ENCODE measurements at places on chromosomes 4 and X.

DNA sequence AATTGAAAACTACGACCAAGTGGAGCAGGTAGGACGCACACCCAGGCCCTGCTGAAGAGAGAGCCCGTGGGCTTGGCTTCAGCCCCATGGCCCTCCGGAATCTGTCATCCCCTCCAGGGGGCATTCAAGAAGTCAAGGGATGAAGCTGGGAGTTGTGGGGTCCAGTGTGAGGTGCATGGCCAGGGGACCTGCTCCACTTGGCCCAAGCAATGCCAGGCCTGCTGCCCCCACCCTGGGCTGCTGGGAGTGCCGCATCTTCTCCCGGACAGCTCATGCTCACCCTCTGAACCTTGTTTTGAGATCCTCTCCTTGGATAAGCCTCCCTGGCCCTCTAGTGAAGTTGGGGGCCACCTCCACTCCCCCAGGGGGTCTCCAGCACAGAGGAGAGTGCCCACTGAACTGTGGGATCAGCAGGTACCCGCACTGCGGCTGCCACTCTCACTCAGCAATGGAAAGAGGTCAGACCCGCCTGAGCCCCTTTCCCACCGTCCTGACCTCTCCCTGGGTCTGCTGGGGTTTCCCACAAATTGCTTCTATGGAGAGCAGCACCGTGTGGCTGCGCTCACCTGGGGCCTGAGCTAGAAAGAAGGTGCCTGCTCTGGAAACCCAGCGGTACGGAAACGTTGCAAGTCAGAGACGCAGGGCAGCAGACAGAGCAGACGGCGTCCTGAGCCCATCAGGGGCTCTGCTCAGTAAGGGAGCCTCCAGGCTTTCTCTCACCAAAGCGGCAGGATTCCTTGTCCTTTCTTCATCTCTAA lies 5.0 kb upstream of the ABLIM2 start:
- DNase-seq = no peak

DNA sequence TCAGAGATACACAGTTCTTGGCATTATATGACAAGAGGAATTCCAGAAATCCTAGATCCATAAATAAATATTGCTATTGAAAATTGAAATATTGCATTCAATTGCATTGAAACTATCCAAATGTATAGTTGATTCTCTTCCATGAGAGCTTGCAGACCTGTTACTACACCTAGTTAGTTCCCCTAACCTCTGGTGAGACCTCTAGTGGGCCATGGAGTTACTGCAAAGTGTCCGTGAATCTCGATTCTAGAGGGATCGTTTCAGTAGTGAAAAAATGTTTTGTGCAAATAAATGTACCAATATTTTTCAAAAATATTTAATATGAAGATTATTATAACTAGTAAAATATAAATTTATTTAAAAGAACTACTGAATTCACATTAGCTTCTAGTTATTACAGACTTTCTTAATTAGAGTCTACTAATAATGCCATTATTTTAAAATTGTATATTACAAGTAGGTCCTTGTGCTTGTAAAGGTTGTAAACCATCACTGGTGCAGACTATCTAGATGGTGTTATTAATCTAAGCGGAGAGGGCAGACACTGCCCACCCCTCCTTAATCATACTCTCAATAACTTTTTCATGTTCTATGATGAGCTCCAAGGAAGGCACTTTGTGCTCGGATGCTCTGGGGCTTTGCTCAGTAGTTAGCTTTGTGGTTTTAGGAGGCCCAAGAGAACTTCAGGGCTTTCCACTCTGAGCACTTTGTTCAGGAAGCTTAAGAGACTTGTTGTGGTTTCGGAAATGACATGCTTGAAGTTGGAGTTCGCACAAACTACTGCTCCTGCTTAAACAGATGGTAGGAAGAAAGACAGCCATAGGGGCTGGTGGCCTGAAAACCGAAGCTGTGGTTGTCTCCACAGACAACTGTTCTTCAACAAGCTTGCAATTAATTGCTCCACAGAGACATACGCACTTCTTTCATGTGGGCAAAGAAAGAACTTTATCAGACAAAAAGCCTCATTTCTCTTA lies 42.8 kb downstream of the IL21 start:
- no peak for DNase-seq

GRCh38 chrX:71938371-71938770 lies 27.7 kb downstream of the NHSL2 start:
- no peak for DNase-seq

DNA sequence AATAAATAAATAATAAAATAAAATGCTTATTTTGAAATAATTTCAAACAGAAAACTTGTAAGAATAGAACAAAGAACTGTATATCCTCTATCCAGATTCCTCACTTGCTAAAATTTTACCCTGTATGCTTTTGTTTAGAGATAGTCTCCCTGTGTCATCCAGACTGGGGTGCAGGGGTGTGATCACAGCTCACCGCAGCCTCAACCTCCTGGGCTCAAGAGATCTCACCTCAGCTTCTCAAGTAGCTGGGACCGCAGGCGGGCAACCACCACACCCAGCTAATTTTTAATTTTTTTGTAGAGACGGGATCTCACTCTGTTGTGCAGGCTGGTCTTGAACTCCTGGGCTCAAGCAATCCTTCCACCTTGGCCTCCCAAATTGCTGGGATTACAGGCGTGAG lies 17.5 kb upstream of the ARAF start:
- no peak for DNase-seq

- no peak for DNase-seq
Measured at GRCh38 chrX:68424719-68425118, 8.6 kb downstream of the OPHN1 start.

- DNase-seq = no peak
Measured at GRCh38 chr4:114225436-114225835, 246.0 kb upstream of the ARSJ start.

DNA sequence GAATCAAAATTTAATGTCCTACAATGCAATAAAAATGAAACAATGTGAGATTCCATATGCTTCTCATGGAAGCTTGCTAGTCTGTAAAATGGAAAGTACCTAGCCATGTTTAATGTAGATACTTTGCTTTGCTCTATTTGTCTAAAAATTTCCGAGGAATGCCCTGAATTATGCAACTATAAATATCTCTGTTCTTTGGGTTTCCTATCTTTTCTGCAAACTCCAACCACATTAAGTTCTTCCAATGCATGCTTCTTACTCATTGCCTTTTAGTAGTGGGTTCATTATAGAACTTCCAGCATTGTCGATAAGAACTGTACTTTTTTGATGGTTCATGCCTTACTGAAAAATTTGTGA lies 178.3 kb downstream of the RASL11B start:
- DNase-seq = no peak

GRCh38 chr4:26611885-26612284 lies 28.0 kb downstream of the TBC1D19 start:
- DNase-seq = no peak

DNA sequence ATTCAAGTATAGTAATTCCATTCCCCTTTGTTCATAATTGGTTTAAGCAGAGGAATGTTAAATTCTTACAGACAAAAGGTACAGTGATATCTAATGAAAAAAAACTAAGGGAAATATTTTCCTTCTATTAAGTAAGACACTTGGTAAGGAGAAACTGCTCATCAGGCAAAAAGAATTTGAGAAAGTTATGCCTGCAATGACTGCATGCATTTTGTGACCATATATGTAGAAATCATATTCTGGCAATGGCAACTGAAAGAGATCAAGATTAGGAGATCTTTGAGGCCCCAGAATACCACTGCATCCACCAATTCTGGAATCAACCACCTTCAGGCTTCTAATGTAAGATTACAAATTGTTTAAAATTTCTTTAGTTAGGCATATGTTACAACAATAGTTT lies 364.8 kb downstream of the PCDH10 start:
- no peak for DNase-seq

DNA sequence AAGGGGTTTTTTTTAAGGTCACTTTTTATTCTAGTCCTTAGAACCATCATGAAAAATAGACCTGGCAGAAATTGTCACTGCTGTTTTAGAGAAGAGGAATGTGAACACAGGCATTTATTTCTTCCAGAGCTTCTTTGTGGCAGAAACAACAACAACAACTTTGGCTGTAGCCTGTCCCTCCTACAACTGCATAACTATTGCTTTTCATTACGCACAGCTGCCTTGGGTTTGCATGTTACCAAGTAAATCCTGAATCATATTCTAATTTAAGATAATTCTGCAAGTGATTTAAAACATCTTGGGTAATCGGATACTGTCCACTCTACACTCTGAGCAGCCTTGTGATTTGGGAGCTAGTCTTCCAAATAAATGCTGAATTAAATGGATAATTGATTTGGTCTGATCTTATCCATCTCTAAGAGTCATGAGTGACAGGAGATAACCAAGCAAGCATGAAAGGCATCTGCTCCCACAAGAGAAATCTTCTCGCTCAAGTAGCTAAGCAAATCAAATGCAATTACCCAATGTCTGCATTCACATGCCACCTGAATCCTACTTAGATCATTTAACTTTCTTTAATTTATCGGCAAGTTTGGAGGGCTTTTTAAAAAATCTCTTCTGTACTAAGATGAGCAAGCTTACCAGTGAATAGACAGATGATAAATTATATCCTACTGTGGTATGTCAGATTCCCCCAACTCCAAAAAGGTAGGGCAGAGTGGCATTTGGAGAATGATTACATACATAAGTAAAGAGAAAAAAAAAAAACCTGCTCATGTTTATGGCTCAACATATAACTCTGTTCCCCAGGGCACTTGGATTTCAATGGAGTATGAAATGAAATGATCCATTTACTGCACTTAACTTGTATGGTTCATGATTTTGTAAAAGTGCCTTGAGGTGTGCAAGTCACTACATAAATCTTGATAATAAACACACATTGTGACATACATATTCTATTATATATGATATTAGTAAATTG lies 73.6 kb downstream of the EGF start:
- no peak for DNase-seq

GRCh38 chr4:171340258-171340657 lies 472.9 kb upstream of the GALNTL6 start:
- no peak for DNase-seq

DNA sequence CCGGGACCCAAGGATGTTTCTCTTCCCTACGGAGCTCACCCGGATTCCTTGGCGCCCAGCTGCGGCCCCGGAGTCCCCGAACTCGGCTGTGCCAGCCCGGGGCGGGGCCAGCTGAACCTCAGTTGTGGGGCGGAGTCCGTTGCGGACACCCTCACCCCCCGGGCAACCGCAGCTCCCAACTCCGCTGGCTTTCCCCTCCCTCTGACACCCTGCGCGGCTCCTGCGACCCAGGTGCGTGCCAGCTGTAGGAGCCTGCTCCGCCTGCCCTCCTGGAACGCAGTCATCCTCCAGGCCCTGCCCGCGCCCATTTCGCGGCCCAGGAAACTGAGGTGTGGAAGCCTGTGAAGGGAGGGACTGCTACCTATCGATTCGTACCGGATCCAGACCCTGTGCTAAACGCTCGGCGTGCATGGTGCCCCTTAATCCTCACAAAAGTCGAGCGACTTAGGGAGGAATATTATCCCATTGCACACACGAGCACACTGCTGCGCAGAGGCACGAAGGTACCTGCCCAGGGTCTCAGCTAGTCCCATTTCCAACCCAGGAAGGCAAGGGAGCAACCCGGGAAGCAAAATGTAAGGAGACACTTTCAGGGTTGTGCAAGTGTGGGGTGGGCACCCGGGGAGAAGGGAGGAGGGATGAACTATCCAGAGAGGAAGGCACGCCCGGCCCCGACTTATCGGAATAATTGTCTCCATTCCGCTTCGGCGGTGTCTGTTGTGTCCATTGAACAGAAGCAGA lies 12.3 kb downstream of the MSX1 start:
- no peak for DNase-seq

DNA sequence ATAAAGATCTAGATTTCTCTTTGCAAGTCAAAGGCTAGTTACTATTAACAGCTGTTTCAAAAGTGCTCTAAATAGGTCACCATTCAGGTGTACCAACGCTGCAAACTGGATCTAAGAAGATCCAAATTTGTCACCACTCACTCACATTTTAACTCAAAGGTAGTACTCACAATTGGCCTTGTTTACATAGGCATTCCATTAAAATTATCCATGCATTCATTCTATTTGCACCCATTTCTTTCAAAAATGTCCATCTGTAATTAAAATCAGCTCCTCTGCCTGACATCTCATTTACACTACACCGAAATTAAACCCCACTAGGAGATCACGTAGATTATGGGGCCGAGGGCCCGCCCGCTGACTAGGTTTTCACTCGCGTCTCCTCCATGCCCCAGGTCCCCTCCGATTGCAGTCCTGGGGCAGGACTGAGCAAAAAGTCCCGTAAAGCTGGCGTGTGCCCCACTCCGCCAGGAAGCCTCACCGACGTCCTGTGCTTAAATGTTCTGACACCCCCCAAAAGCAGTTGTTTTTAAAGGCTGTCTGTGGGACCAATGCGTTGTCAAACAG lies 1.3 kb upstream of the ING2 start:
- no peak for DNase-seq

DNA sequence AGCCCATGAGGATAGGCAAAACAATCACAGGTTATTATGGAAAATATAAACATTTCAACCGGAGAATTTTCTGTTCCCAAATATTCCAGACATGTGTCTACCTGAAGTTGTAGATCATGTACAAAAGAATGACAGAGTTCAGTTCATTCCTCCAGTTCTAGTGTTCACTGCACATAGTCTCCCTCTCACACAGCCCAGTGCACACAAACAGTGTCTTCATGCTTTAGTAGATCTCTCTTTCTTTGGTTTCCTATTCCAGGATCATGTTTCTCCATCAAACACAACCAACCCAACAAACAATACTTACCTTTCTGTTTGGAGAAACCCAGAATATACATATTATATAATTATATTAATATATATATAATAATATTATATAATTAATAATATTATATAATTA lies 671.9 kb downstream of the TRIML1 start:
- no peak for DNase-seq

DNA sequence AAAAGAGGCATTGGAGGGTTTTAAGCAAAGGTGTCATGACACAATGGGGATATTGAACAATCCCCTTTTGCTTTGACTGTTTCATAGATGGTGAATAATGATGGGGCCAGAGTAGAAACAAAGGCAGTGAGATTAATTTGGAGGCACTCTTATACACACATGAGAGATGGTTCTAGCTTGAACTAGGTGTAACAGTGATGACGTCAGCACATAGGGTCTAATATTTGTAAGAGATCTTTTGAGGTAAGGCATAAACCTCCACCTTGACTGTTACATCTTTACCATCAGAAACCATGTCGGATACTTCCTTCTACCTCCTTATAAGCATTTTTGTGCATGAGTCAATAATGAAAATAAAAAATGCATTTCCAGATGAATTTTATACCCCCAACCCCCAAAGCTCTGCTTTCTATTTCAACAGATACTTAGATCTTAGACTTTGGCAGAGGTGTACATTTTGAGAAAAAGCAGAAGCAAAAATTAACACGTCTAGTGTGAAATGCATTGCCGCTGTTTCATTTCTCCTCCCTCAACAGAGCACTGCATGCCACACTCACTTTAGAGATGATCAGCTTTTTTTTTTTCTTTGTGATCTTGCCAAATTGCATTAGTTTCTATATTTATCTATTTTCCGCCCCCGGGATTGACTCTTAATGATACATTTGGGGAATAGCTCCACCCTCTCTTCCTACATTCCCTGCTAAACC lies 87.2 kb downstream of the HS3ST1 start:
- DNase-seq = no peak

GRCh38 chrX:45748369-45748774 lies 547.7 kb upstream of the DIPK2B start:
- no peak for DNase-seq

GRCh38 chr4:166842795-166843261 lies 391.5 kb downstream of the SPOCK3 start:
- no peak for DNase-seq
